ENCODE measurements at places on chromosomes 5 and 9. TPM values are rescaled to one million over a fixed set of nuclear protein-coding genes. Genes with fewer than 3 reads are reported as not detected.

Gene SAXO1
- not detected for total RNA-seq

Gene IL9
- not detected for total RNA-seq

Gene MEIKIN
- total RNA-seq = not detected

Gene CTXN3
- not detected for total RNA-seq

Gene ADAMTS6
- 141 TPM for total RNA-seq

Gene TAS2R1
- total RNA-seq = not detected

Gene LHFPL2
- total RNA-seq = 56.9 TPM

Gene CRB2
- under 0.01 TPM for total RNA-seq

Gene CMYA5
- total RNA-seq = 2.0 TPM

Gene SGCD
- total RNA-seq = 0.88 TPM
